Activated CD8-positive, alpha-beta T cell treated with anti-CD3 and anti-CD28 coated beads, Interleukin-2, amount 10 ng/mL, durations not matched to agents 7 days and 5 days (primary cell): ENCODE measurements at places on chromosomes 13 and 19. TPM values are rescaled to one million over a fixed set of nuclear protein-coding genes. Genes with fewer than 3 reads are reported as not detected.

DNA sequence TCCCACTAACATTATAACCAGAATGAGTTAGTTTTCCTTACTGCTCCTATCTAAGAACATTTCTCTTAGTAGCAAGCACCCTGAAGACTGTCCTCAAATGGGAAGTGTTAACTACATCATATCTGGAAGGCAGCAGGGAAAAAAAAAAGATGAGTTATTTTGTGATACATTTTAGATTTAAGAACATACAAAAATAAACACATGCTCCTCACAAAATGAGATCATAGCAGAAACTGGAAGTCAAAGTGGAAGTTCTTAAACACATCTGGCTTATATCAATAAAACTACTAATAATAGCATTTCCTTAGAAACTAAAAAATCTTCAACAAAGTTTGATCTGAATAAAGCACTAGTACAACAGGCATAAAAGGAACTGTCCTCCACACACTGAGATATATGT, 70.4 kb downstream of the SLITRK6 start:
- no peak for DNase-seq

The RASGRP4 gene
- 0.50 TPM for total RNA-seq

- DNase-seq: peak; percentile 77
Measured at GRCh38 chr19:50358483-50359327, 6.7 kb downstream of the NAPSA start.

The N4BP2L1 gene
- 27.8 TPM for total RNA-seq

The FFAR3 gene
- not detected for total RNA-seq
